ENCODE measurements at places on chromosomes 1 and 21.
A peak's percentile ranks its signal among the peaks of the same experiment; 100 is the strongest.

DNA sequence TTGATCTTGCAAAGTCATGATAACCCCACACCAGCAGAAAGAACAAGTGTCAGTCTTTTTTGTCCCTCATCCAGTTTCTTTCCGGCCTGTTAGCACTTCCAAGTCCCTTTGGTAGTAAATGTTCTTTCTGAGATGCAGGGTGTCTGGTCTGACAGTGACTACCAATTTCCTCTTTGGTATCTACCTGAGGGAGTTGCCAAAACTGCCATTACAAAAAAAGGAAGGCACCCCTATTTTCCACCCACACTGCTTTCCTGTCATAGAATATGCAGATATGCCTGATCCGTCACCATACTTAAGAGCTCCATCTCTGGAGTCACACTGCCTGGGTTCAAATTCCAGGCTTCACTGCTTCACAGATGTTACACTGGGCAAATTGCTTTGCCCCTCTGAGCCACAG lies 72.4 kb downstream of the ZNF281 start:
- no peak for DNase-seq

GRCh38 chr1:113325022-113325421 lies 65.3 kb upstream of the MAGI3 start:
- peak; percentile 3 for DNase-seq

- no peak for DNase-seq
Observed at GRCh38 chr21:41836166-41837015, 42.8 kb downstream of the PRDM15 start.

DNA sequence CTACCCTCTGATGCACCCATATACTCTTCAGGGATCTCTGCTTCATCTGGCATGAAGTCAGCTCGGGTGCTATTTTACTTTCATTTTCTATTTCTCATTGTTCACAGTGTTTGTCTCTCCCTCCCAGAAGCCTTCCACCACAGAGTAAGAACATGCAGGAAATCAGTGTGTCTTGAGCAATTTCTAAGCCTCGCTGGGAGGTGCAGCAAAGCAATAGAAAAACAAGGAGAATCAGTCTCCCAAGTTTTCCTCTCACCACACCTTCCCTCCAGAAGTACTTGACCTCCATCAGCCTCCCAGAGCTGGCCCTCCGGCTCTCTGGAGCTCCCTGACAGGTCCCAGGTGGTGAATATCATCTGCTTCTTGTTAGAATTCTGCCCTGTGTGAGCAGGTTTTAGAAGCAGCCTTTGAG lies 594.7 kb upstream of the CAMK1G start:
- peak; percentile 70 for DNase-seq

DNA sequence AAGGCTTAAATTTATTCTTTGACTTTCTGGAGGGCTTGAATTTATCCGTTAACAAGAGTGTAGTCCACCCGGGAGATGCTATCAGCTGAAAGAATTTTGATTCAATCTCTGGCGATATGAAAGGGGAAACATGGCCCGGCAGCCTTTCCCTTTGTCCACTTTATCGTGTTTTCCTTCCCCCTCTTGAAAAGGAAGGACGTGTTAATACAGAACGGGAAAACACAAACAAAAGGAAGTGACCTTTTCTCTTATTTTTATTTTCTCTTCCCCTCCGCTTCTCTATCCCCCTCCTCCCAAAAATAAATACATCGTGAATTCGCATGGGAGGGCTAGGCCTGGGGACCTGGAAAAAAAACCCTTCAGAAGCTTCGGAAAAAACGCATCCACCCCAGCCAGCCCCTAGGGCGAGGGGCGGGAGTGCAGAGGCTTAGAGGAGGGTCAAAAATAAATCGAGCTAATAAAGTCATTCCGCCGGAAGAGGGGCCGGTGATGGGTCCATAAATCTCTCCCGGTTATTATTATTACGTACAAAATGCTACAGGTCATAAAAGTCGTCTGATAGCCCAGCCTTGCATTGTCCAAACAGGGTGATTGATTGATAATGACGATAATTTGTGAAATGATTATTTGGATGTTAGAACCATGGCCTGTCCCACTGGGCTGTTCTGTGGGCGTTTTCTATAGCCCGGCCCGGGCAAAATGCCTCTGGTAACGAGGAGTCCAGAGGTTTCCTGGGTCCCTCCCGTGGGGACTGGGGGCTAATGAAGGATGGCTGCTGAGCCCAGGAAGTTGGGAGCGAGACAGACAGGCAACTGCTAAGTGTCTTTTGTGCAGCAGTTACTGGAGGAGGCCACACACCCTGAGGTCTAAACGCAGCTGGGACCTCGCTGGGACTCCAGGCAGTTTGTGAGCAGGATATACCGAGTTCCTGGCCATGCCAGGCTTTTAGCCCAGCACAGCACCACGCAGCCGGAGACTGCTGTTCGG lies 179.4 kb downstream of the PRDM16 start:
- DNase-seq, result no peak
